ENCODE measurements at places on chromosomes 7 and 10. TPM values are rescaled to one million over a fixed set of nuclear protein-coding genes. Genes with fewer than 3 reads are reported as not detected.

DNA sequence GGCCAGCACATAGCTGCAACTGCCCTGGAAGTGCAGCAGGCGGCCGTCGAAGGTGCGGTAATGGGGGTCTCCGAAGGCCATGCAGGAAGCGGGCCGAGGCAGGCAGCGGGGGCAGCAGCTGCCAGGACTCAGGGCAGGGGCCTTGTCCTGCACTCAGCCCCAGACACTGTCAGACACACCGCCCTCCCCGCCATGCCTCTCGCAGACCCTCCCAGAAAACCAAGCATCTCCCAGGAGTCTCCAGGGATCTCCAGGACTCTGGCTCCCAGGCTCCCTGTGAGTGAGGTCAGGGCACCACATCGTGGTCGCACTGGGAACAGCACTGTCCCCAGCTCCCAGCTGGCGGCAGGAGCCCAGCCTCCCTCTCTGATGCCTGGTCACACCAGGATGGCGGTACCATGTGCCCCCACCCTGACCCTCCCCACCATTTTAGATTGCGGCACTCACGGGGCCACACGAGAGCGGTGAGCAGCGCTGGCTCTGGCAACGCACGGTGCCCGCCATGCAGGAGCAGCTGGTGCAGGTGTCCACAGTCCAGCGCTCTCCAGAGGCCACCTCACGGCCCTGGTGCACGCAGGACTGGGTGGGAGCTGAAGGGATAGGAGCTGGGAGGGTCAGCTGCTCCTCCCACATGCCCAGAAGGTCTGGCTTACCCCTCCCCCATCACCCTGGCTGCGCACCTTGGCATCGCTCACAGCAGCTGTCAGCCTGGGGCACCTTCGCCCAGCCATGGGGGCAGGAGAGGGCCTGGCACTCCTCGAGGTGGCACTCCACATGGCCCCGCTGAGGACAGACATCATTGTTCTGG lies 17.5 kb downstream of the ATP6V1F start:
- peak; percentile 54 for DNase-seq

GRCh38 chr10:34280599-34281374 lies 534.3 kb downstream of the PARD3 start:
- no peak for DNase-seq

GRCh38 chr7:98283127-98283886 lies 1.8 kb downstream of the BRI3 start:
- peak; percentile 80 for DNase-seq

DNA sequence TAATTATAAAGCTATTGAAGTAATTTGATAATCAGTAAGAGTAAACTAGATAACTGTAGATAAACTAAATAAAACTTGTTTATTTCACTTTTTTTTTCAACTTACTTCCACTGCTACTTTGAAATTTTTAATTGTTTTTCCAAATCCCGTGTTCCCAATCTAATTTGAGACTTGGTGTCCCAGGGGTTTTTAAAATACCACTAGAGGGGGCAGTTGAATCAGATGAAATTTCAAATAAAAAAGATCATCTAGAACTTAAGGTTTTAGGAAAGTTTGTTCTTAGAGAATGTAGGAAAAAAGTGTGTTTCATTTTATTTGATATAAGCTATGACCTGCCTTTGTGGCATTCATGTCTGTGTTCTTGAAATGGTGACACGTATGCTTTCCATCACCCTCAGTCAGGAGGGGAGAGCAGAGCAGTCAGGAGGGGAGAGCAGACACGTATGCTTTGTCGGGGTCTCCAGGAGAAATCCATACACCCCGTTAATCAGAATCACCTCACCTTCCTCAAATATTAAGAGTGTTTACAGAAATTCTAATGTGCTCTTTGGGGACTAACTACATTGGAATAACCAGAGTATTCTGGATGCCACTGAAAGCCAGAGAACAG lies 49.9 kb downstream of the C10orf67 start:
- DNase-seq: no peak

The GJD4 gene
- 0.09 TPM for polyA plus RNA-seq

The ATG9B gene
- polyA plus RNA-seq: 1.8 TPM

DNA sequence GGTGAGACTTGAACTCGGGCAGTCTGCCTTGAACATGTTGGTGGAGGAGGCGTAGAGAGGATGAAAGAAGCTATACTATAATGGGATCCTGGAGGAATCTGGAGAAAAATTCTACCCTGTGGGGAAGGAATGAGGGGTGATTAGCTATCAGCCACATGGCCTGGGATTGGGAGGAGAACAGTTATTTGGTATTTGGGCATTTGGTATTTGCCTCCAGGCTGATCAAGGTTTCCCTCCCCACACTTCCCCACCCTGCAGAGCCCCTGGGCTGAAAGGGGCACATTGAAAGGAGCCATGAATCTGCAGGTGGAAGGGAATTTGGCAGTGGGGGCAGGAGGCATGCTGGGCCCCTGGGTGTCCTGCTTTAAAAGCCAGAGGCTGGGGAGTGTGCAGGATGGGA lies 235.3 kb downstream of the INHBA start:
- DNase-seq: no peak
